ENCODE measurements at places on chromosomes 11 and 22.
A peak's percentile ranks its signal among the peaks of the same experiment; 100 is the strongest.

GRCh38 chr11:121459413-121460017 is 6.7 kb upstream of the SORL1-AS1 start:
- no peak for DNase-seq

- no peak for DNase-seq
Observed at GRCh38 chr22:45154383-45154782, 9.3 kb upstream of the NUP50 start.

- no peak for DNase-seq
Observed at GRCh38 chr11:34685864-34686263, 65.0 kb downstream of the EHF start.

DNA sequence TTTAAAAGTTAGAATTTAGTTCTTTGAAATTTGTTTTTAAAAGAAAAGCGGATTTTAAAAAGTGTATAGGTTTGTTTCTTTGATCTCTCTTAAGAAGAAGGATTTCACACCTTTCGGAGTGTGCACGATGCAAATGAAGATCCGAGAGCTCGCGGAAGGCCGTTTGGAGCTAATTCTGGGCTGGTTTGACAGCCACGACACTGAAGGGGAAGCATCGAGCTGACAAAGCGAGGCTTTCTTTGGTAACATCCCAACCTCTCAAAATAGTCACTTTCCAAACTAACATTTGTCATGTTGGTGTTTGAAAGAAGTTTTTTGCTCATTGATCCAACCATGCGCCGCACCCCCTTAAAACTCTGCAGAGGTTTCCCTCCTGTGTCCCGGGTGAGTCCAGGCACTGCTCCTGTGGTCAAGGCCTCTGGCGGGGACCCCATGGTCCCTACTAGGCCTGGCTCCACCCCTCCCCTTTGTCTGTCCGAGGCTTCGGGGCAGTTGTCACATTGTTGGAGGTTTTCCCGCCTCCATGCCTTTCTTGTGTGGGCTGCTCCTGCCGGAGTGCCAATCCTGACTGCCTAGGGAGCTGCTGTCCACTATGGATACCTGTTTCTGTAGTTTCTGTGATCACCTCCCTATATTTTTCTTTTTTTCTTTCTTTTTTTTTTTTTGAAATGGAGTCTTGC is 39.7 kb downstream of the MPPED1 start:
- DNase-seq = no peak

GRCh38 chr22:46640293-46641055 is 20.3 kb downstream of the GRAMD4 start:
- no peak for DNase-seq

DNA sequence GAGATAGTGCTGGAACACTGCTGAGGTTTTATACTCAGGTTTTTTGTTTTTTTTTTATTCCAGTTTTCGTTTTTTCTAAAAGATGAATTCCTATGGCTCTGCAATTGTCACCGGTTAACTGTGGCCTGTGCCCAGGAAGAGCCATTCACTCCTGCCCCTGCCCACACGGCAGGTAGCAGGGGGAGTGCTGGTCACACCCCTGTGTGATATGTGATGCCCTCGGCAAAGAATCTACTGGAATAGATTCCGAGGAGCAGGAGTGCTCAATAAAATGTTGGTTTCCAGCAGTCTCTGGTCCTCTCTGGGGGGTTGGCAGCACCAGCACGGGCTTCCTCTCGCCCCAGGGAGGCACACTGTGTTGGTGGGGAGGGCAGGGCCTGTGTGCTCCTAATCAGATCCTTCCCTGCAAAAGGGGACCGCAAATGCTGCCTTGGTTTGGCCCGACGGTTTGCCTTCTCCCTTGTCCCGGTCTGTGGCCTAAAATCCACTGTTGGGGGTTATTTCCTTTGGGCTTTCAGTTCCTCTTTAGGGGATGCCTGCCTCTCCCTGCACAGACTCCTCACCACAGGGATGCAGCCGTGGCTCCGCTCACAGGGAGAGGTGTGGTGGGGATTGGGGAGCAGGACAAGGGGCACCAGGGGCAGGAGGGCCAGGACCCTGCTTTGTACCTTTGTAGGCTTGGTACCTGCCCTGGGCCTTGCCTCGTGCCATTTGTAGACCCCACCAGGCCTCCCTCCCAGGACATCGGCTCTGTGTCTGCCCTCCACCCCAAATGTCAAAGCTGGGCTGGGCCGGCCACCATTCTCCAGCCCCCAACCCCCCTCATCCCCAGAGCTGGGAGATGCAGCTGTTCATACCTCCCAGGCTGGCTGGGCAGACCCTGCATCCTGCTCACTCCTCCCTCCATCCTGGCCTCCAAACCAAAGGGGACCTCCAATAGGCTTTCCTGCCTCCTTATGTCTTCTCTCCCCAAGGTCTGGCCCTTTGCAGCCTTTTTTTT is 13.5 kb downstream of the MCAT start:
- DNase-seq = no peak

- no peak for DNase-seq
Observed at GRCh38 chr11:127059750-127060149, 59.2 kb upstream of the KIRREL3 start.

DNA sequence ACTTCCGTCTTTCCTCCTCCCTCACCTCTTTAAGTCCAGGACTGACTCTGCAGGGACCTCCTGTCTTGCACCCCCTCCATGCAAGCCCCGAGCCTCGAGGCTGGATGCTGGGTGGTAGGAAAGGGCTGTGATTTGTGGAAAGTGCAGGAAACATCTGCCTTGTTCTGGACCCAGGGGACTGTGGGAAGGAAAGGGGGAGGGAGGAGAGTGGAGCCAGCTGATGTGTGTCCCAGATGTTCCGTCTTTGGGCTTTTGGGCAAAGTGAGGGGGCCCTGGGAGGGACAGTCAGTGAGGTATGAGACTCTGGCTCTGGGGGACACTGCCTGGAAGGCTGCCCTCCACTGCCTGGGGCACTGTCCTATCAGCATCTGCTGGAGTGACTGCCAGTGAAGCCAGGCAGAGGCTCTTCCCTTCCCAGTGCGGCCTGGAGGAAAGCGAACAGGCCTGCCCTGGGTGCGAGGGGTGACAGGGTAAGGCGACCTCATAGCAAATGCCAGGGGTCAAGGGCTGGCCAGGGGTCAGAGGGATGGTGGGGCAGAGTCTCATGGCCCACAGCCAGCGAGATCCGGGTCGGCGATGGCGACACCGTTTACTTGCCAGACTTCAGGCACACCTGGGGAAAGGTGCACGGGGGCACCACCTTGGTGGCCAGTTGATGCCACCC is 1.7 kb downstream of the MRGPRD start:
- peak; percentile 36 for DNase-seq

GRCh38 chr11:12716816-12717215 is 42.6 kb downstream of the TEAD1 start:
- DNase-seq = no peak

- DNase-seq = no peak
Observed at GRCh38 chr11:68840661-68841653, 759 bp downstream of the CPT1A start.

- DNase-seq = no peak
Observed at GRCh38 chr11:13143486-13144297, 133.9 kb upstream of the BMAL1 start.

DNA sequence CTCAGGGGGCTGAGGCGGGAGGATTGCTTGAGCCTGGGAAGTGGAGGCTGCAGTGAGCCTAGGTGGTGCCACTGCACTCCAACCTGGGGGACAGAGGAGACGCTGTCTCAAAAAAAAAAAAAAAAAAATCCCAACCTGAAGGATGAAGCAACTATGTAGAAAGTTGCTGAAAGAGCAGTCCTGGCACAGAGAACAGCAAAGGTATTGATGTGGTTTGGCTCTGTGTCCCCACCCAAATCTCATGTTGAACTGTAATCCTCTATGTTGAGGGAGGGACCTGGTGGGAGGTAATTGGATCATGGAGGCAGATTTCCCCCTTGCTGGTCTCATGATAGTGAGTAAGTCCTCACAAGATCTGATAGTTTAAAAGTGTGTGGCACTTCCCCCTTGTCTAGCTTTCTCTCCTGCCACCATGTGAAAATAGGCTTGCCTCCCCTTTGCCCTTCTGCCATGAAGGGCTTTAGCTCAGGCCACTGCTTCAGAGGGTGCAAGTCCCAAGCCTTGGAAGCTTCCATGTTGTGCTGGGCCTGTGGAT is 10.7 kb upstream of the SERPING1 start:
- no peak for DNase-seq

GRCh38 chr22:20565079-20565734 is 57.8 kb downstream of the MED15 start:
- no peak for DNase-seq

- no peak for DNase-seq
Observed at GRCh38 chr11:20342347-20343141, 21.0 kb upstream of the HTATIP2 start.

GRCh38 chr11:11577932-11578911 is 43.6 kb downstream of the GALNT18 start:
- DNase-seq = no peak

- no peak for DNase-seq
Observed at GRCh38 chr11:109735128-109735527, 313.1 kb downstream of the C11orf87 start.

DNA sequence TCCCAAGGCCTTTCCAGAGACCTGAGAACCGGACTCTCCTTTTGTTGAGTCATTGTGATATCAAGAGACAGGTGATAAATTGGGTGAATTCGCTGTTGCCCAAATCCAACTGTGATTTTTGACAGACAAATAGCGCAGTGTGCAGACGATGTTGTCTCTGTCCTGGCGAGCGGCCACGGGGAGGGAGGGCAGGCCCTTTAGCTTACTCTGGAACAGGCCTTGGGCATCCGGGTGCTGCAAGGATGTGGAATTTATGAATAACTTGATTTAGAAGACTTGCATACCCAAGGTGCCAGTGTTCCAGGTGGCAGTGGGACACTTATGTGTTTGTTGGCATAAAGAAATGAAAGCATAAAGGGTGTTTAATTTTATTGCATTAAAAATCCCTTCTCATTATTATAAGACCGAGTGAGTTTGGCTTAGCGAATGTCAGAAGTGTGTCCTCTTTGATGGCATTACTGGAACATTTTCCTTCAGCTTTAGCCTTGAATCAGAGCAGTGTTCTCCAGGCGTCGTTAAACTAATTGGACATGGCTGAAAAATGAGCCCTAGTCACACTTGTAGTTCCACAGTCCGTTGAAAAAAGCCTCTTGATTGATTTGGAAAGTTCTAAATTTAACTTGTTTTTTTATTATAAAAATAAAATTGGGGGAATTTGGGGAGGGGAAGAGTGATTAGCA is 9.4 kb downstream of the LDLRAD3 start:
- no peak for DNase-seq

DNA sequence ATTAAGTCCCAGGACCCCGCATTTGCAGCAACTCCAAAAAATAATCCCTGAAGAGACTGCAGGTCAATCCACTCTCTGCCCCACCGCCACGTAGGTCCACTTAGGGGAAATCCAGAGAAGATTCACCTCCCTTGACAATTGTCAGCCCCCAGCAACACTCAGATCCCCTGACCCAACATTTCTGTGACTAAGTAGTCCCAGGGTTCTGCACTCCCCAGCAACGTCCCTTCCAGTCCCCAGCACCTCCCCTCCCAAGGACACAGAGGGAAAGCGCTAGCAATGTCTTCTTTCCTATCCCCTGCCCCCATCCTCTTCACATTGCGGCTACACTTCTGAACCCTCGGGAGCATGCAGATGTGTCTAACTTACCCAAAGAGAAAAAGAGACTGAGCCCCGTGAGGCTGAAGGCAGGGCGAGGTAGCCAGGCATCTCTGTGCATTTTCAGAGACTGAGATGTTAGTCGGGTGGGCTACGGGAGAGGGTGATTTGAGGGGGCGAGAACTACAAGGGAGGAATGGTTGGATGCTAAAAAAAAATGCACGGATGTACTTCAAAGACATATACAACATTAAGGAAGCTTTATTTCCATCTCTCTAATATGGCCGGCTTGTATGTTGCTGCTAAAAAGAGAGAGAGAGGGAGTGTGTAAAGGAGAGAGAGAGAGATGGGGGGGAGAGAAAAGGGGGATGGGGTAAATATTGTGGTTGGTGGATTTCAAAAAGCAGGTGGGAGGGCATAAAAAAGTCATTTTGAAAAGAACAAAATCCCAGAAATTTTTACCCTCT is at the start of gene SCN2B:
TSS of gene SCN2B (minus strand) at position 647 of the 785 bp plus-strand sequence. CDS start at position 439, 208 bp downstream.
- DNase-seq = no peak

DNA sequence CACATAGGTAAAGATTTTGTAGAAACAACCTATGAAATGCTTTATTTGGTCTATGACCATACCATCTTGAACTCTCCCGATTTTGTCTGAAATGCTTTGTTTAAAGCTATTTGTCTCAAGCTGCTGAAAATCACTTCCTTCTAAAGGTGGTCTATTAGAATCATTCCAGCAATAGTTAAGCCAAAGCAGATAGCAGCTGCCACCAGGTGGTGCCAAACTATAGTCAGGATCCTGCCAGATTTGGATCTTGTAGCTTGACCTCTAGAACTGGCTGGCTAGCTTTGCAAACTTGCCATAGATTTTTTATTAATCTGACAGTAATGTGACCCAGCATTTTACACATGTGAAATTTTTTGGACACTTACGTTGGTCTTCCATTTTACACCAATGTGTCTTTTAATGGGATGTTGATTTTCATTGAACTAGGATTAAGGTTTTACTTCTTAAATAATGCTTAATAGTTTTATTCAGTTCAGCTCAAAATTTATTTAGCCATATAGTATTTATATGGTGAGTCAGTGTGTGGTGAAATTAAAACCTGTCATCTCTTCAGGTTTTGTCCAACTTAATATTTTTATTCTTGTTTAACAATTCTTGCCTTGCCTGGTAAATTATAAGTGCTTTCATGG is 19.7 kb downstream of the CTR9 start:
- no peak for DNase-seq

GRCh38 chr22:36344106-36344827 is 43.5 kb downstream of the MYH9 start:
- DNase-seq = no peak

GRCh38 chr11:118979434-118979833 is 7.9 kb downstream of the FOXR1 start:
- DNase-seq = no peak

- DNase-seq = no peak
Observed at GRCh38 chr11:64631675-64632074, 40.7 kb downstream of the SLC22A12 start.

- no peak for DNase-seq
Observed at GRCh38 chr22:45166932-45167331, 3.2 kb downstream of the NUP50 start.

GRCh38 chr22:32803738-32804435 is 2.4 kb downstream of the TIMP3 start:
- DNase-seq = no peak

- DNase-seq = no peak
Observed at GRCh38 chr11:125345421-125346178, 150.5 kb downstream of the FEZ1 start.

DNA sequence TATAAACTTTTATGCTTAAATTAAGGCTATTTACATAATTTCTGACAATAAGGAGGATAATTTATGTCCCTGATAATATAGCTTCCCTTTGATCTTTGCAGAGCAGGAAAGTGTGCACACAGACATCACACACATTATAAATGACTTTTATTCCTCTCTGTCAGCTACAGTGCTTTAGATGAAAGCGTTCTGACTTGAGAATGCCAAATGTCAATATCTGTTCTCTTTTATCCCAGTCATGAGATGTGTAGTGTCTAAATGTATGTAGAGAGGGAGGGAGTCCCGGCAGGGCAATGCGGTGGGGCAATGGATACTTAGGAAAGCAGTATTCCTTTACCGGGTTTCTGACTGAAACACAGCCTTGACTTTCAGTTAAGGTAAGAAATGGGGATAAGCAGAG is 225.4 kb upstream of the CHORDC1 start:
- DNase-seq = no peak

- no peak for DNase-seq
Observed at GRCh38 chr22:38523479-38523878, 17.4 kb upstream of the DDX17 start.

GRCh38 chr22:49159711-49160110 is 668.0 kb downstream of the BRD1 start:
- no peak for DNase-seq

GRCh38 chr11:77374611-77375031 is 73.1 kb upstream of the GDPD4 start:
- no peak for DNase-seq

Data from RWPE2 (cell line).